ENCODE measurements at places on chromosomes 16 and 17.

DNA sequence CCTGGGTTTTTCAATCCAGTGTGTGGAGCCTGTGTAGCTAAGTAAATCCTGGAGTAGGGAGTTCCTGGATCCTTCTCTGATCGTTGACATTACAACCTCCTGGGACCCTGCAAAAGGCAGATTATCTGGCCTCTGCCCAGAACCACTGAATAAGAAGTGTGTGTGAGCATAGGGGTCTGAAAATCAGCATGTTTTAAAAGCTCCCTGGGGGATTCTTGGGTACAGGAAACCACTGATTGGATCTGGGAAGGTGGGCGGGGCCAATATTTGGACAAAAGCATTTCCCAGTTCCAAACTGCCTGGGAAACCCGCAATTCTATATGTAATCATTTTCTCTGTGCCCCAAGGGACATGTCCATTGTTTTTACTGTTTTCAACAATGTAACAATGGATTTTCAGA is 27.2 kb upstream of the BEAN1 start:
- DNase-seq, result no peak

DNA sequence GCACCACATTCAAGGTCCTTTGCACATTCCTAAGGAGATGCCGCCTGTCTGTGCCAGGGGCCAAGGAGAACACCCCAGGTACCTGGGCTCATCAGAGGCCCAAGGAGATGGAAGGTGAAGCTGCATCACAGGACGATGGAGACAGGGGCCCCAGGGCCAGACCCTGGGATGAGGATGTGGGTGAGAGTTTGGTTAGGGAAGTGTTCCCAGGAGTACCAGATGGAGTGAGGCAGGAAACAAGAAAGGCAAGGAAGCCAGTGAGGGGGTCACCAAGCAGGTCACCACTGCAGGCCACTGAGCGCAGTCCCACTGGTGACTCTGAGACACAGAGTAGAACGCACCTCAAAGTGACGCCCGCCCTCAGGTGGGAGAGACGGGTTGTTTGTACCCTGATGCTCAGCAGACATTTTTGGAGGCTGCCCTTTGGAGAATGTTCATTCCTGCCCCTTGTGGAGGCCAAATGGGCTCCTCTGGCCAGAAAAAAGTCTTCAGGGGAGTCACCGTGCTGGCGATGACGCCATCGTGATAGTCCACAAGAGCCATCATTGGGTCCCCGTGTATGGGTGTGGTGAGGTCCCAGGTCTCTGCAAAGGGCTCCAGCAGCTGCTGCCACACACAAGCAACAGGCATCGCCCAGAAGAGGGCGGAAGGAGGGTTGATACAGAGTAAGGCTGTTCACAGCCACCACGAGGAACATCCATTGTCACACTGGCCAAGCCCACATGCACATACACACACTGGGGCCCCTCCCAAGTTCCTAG is 57.5 kb downstream of the BEAN1 start:
- DNase-seq, result no peak

GRCh38 chr16:372302-372983 is 2.1 kb upstream of the MRPL28 start:
- no peak for DNase-seq

- DNase-seq, result peak; percentile 6
These were observed 32.2 kb downstream of the APPBP2 start for GRCh38 chr17:60493847-60494321.

DNA sequence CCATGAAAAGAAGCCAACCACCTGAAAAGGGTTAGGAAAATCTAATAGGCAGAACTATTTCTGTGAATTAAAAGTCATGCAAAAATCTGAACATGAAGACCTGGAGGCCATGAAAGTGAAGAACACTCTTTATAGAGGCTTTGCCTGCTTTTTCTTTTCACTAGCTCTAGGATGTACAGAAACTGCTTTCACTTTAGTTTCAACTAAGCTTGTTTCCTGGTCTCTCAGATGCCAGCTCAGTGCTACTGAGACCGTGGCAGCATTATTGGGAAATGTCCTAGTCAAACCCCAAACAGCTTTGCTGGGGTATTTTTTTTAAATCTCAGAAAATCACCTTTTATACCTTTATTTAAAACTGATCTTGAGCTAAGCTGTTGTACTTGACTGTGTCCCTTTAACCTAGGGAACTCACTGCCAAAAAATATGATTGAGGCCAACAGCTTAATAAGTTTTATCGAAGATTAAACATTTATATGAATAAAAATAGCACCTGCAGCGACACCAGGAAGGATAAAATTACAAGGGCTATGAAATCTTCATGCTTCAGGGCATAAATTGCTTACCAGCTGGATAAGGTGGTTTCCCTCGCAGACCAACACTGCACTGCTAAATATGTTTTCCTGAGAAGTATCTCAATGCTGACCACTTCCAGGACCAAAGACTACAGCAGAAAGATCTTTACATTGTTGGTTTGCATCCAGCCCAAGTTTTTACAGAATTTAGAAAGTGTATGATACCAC is 621.8 kb upstream of the ZFHX3 start:
- no peak for DNase-seq

GRCh38 chr17:74963656-74964055 is 8.9 kb downstream of the HID1 start:
- no peak for DNase-seq

- peak; percentile 30 for DNase-seq
These were observed 806.5 kb upstream of the GOT2 start for GRCh38 chr16:59540621-59541020.

DNA sequence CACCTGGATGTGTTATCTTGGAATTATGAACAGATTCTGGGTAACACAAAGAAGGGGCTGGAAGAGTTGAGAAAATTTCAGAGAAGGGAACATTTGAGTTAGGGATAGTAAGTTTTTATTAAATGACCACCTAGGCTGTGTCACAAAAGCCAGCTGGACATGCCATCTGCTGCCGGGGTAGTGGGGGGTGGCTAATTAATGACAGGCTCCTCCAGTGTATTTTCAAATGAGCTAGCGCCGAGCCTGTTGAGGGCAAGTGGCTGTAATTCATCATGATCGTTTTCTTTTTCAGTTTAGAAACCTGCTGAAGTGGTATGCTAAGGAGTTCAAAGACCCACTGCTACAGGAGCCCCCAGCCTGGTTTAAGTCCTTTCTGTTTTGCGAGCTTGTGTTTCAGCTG is 6.2 kb downstream of the TMEM97 start:
- DNase-seq, result no peak

DNA sequence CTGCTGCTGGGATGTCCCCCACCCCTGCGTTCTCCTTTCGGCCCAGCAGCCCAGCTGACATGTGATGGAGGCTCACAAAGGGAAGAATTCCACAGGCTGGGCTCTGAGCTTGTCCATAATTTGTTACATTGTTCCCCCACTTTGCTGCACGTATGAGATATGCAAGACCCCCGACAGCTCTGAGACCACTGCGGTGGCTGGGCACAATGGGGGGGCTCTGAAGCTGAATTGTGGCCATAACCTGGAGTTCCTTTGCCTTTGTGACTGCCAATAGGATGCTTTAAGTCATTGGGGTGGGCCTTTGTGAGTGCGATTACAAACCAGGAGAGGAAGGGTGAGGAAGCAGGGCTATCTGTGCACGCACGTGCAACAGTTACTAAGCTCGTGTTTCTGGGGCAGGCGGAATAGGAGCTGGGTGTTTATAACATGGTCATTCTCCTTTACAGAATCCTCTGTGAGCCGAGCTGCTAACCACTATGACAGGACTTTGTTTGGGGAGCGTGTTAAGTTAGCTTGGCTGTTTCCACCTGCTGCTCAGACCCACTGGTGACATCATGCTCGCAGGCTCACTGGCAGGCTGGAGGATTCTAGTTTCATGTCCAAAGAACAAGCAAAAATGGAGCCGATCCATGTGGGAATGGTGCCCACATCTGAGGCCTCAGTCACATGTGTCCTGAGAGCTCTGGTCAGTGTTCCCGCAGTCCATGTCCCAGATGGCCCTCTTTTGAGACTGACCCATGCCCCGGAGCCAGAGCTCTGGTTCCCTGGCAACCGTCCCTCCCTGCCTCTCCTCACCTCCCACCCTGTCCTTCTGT is 208.3 kb upstream of the SALL1 start:
- DNase-seq, result no peak

DNA sequence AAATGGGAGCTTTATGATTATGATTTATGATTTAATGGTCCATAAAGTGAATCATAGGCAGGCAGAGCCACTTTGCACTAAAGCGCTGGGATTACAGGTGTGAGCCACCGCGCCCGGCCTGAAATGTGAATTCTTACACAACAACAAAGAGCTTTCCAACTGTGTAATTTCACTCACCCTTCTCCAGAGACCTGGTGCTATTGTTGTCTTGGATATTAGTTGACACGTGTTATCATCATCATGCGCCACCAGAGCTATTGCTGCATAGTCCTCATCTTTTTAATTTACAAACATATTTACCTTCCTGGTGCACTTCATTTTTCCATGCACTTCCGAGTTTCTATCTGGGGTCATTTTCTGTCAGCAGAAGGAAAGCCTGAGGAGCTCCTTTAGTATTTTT is 4.8 kb upstream of the UTS2R start:
- DNase-seq, result no peak

GRCh38 chr17:28533091-28533807 is 19.2 kb downstream of the UNC119 start:
- no peak for DNase-seq

DNA sequence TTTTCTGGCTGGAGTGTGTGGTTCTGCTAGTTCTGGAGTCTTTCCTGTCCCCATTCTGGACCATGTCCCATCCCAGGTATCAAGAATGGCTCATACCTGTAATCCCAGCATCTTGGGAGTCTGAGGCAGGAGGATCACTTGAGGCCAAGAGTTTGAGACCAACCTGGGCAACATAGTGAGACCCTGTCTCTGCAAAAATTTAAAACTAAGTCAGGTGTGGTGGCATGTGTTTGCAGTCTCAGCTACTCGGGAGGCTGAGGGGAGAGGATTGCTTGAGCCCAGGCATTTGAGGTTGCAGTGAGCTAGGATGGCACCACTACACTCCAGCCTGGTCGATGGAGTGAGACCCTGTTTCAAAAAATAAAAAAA is 15.3 kb upstream of the WNT3 start:
- DNase-seq, result no peak

GRCh38 chr17:68399638-68400403 is 57.5 kb downstream of the WIPI1 start:
- DNase-seq, result no peak

All from brain microvascular endothelial cell (primary cell).